GM03348 (cell line): ENCODE measurements at places on chromosomes 12 and 14.

DNA sequence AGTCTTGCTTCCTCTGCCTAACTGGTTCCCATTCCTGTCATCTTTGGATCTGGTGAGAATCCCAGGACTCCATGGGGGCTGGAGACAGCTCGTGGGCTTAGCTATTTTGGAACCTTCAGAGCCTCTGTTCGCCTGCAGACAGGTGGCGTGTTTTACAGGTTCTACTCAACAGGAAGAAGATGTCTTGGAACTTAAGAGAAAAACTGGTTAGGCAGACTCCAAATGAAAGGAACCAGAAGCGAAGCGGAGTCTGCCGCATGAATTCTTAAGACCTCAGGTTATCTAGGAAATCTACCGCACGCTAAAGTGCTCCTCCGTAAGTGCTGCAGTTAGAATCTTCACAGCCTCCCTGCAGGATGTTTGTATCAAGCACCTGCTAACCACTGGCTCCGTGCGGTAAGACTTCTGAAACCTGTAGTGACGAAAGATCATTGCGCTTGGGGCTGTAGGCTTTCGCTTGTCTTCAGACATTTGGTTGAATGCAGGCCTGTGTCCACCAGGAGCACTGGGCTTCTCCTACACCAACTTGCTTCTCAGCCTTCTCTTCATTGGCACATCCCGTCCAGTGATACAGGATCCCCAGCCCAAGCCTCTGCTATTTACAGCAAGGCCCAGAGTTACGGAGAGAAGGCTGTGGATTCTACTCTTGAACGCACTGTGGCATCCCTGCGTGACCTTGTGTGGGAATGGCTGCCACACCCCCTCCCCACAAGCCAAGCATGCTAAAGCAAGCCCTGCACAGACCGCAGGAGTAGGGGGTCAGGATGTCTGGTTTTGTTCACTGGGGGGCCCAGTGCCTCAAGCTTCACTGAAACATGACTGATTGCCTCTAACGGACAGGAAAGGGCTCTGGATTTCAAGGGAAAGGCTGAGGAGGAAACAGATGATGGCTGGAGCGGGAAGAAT is 35.0 kb downstream of the ACADS start:
- DNase-seq = no peak

DNA sequence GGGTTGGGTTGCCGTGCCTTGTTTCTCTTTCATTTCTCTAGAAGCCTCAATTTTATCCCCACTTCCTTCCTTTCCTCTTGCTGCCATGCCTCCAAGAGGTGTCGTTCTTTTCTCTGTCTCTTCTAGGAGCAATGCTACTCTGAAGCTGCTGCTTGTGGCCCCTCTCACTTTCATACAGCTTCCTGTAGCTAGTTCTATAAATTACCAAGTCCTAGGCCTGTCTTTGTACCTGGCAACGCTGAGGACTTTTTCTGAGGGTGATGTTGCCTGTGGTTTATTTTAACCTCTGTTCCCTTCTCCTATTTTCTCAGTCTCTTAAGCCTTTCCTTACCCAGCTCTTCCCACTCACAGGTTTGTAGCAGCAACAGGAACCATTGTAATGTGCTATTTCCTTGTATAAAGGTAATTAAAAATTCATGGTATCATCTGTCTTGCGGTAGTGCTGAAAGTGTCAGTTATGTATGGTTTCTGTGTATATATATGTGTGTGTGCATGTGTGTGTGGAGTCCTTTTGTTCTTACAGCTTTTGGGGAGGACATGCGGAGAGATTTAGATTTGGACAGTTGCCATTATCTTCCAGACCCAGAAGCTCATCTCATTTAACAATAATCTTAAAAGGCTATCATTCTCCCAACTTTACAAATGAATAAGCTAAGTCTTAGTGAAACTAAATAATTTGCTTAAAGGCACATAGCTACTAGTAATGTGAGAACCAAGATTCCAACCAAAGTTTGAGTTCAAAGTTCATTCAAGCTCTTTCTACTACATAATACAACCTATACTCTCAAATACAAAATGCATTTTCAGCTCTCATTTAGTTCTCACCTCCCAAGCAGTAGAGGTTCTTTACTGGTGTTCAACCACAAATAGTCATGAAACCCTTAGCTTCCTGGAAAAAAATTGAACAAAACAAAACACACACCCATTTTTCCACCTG is 43.8 kb downstream of the DDHD1 start:
- peak; percentile 64 for DNase-seq

- no peak for DNase-seq
Observed at GRCh38 chr12:12212769-12213168, 54.1 kb downstream of the LRP6 start.

GRCh38 chr14:77870646-77871045 is 70.7 kb downstream of the ADCK1 start:
- no peak for DNase-seq

DNA sequence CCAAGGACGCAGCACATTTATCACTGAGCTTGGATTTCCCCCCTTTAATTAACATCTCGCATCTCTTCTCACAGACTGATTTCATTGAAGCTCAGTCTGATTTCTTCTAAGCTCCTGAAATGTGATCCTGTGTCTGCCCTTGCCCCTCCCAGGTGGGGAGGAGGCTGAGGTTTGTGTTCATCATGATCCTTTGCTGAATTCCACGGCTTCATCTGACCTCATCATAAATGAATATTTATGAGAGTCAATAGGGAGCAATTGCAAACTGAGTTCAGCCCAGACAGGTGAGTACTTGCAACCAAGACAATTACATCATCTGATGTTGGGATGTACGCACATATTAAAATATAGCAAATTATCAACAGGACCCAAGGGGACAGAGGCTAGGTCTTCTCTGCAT is 72.4 kb downstream of the MAP1LC3B2 start:
- no peak for DNase-seq

GRCh38 chr14:23056145-23056955 is 970 bp downstream of the CDH24 start:
- peak; percentile 90 for DNase-seq

DNA sequence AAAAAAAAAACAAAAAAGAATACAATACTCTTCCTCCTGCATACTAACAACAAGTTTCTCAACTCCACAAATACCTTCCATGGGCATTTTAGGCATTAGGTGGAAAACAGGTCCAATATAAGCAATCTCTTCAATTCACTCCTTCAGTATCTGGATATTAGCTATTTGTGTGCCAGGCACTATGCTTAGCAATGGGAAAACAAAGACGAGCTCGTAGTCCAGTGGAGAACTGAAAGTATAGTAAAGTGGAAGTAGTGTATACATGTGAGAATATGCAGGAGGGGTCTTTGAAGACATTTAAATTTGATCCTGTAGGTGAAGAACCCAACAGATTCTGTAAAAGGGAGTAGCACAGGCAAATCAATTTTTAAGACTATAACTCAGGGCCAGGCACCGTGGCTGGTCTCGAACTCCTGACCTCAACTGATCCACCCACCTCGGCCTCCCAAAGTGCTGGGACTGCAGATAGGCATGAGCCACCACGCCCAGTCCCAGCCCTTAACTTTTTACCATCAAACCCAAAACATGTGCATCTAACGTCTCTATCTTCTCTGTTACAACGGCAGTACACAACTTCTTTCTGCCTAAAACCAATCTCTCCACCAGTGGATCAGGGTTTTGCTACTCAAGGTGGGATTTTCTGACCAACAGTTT is 10.6 kb downstream of the HECTD1 start:
- no peak for DNase-seq

DNA sequence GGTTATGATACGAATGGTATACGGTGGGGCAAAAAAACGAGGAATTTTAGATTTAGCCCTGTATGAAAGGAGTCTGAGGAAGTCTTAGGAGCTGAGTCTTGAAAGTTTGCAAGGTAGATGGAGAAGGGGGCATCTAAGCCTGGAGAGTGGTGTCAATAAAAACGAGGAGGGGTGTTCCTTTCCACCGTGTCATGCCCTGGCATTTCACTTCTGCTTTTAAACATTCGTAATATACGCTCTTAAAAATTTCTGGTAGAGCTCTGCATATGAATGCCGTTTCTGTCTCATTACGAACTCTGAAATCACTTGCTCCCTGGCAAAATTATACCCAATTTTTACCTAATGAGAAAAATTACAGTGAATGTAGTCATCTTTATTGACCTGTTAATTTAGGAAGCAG is 170.2 kb downstream of the ERC1 start:
- DNase-seq = no peak

DNA sequence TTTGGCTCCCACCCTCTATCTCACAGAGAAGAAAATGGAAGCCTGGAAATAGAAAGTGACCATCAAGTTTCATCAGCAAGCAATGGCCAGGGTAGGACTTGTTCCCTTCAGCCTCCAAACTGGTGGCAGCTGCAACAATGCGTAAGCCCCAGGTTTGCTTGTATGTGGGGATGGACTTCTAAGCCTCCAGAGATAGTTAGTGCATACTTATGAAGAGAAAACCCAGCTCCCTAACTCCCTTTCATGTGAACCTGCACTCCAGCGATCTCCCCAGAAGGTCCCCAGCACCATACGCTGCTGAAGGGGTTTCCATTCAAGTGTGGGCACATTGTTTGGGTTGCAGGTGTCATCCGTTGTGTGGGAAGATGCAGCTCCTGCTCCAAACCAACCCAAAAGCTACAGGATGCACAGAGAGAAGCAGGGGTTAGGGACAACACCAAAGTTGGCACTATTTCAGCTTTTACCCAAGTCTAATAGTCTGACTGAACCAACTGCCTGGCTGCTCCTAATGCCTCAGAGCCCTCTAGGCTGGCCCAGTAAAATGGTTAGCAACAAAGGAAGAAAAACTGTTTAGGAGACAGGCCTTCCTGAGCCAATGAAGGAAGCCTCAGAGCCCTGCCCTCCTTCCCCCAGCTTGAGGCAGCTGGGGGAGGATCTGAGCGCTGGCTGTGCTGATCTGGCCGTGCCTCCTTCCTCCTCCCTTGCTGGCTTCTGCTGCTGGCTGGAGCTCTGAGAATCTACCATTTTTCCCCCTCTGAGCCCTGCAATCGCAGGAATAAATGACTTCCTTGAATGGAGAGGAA is 12.3 kb downstream of the ZFP36L1 start:
- DNase-seq = peak; percentile 81

- no peak for DNase-seq
Observed at GRCh38 chr12:64674367-64674922, 64.2 kb downstream of the RASSF3 start.

- DNase-seq = no peak
Observed at GRCh38 chr12:2833327-2833726, 1.5 kb downstream of the NRIP2 start.

DNA sequence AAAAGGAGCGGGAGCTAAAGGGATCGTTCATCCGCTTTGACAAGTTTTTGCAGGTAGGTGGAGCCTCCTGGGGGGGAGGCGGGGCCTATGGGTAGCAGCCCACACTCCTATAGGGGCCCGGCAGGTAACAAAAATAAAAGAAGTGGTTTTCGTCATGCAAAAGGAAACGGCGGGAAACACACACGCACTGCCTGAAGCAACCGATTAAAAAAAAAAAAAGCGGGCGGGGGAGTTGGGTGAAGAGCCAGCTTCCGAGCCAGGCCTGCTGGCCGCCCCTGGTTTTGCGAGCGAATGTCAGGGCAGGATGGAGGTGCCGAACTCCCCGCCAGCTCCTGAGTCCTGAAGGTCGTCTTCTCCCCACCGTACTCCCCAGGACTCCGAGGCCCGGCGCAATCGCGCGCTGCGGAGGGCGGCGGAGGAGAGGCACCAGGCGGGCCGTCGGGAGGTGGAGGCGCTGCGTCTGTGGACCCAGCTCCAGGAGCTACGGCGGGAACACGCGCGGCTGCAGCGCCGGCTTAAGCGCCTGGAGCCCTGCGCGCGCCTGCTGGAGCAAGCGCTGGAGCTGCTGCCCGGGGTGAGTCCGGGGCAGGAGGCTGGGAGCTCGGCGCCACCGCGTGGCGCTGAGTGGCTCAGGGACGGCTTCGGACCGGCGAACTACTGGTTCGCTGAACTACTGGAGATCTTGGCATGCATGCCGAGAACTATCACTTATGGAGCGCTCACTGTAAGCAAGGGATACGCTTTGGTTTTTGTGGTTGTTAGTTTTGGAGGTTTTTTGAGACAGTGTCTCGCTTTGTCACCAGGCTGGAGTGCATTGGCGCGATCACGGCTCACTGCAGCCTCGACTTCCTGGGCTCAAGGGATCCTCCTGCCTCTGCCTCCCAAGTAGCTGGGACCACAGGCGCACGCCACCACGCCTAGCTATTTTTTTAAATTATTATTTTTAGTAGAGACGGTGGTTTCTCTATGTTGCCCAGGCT is 3.6 kb downstream of the CFAP73 start:
- peak; percentile 92 for DNase-seq

DNA sequence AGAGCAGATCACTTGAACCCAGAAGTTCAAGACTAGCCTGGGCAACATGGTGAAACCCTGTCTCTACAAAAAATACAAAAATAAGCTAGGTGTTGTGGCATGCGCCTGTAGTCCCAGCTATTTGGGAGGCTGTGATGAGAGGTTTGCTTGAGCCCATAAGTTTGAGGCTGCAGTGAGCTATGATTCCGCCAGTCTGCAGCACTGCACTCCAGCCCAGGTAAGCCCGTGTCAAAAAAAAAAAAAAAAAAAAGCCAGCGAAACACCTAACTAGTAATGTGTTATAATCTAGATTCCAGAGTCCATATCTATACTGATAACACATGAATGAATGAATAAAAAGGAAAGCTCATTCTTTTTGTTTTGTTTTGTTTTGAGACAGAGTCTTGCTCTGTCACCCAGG is 18.5 kb upstream of the SLC25A3 start:
- no peak for DNase-seq

DNA sequence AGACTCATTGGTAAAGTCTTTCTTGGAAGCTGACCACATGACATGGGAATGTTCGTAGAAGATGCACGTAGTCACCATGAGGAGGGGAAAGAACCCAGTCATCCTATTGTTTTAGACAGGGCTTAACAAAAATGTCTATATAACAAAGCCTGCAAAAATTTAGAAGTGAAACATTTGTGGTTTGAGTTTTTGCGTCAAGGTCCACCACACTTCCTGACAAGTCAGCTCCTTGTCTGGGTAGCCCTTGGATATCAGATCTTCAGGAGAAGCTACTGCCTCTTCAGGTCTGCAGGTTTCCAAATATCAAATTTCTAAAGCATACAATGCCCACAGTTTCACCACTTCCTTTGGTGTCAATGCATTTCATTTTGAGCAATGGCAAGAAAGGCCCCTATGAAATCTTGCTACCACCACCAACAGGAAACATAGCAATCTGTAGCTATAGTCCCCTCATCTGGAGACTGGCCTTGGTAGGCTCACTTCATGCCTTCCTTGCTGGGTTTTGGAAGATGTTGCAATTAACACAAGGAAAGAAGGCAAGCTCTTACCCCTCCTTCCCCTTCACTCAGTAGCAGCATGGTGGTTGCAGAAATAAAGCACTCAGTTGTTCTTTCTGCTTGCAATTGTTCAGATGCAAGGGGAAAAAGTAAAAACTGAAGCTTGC is 235.2 kb downstream of the PCNX1 start:
- peak; percentile 84 for DNase-seq
